ENCODE measurements at places on chromosomes 11 and 22.
A peak's percentile ranks its signal among the peaks of the same experiment; 100 is the strongest.

DNA sequence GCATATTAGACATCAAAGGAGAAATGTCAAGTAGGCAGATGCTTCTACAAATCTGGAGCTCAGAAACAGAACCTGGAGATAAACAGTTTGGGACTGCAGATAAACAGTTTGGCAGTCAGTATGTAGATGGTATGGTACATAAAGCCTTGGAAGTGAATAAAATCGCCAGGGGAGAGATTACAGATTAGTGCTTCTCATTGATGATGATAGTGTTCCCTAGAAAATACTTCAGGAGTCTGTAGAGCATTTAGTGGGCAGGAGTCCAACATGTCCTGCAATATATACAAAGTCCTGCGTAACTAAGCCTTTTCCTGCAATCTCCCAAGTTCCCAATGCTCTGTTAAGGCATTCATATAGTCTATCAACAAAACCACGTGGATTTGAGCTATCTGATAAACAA lies 35.2 kb downstream of the NARS2 start:
- no peak for DNase-seq

- peak; percentile 85 for DNase-seq
Observed at GRCh38 chr11:45180179-45180847, 33.9 kb downstream of the PRDM11 start.

DNA sequence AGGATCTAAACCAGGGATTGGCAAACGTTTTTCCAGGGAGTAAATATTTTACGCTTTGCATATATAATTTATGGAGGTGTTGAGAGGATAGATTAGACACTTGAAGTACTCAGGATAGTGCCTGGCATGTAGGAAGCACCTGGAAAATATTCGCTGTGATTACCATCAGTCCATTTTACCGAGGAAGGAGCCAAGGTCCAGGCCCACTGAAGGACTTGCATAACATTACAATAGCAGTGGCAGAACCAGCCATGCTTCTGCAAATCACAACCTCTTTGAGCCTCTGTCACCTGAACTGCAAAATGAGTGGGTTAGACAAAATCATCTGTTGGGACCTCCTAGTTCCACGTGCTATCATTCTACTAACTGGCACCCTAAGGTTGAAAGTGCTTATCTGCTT lies 5.4 kb downstream of the FUT4 start:
- DNase-seq, result no peak

- DNase-seq, result no peak
Observed at GRCh38 chr11:57500515-57500914, 15.0 kb downstream of the SLC43A1 start.

DNA sequence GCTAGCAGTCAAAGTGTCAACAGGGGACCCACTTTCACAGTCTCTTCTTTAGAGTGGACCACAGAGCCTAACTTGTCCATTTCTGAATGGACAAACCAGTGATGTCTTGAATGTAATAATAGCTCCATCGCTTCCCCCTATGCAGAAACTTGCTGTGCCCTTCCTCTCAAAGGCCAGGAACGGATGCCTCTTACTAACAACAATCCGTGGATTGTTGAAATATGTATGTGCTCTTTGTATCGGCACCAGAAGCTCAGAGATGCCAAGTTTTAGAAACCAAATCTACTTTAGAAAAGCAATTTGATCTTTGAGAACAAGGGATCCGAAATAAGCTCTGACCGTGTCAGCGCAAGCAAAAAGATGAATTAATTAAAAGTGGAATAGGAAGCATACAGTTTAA lies 259.5 kb upstream of the POU2AF2 start:
- no peak for DNase-seq

- DNase-seq, result no peak
Observed at GRCh38 chr11:26677566-26677965, 44.3 kb downstream of the SLC5A12 start.

GRCh38 chr22:49462795-49463194 lies 364.9 kb downstream of the BRD1 start:
- DNase-seq, result no peak

GRCh38 chr22:34135749-34136148 lies 215.5 kb upstream of the LARGE1 start:
- no peak for DNase-seq

- DNase-seq, result no peak
Observed at GRCh38 chr22:41902932-41903421, 11.9 kb downstream of the SHISA8 start.

DNA sequence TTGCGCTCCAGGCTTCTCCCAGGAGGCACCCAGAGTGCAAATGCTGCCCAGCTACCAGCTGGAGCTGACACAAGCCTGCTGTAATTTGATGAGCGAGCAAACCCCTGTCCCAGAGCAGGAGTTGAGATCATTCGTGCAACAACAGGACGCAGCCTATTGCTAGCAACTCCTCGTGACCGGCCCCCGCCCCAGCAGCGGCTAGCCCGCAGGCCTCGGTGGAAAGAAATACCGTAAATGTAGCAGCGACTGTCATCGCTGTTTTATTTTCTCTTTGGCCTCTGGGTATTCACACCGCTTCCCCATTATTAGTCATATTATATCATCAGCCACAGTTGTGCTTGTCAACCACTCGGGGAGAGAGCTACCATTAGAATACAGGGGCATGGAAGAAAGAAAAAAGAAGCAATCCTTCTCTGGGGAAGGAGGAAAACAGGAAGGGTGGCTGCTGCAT lies 59.2 kb upstream of the ATXN10 start:
- no peak for DNase-seq

DNA sequence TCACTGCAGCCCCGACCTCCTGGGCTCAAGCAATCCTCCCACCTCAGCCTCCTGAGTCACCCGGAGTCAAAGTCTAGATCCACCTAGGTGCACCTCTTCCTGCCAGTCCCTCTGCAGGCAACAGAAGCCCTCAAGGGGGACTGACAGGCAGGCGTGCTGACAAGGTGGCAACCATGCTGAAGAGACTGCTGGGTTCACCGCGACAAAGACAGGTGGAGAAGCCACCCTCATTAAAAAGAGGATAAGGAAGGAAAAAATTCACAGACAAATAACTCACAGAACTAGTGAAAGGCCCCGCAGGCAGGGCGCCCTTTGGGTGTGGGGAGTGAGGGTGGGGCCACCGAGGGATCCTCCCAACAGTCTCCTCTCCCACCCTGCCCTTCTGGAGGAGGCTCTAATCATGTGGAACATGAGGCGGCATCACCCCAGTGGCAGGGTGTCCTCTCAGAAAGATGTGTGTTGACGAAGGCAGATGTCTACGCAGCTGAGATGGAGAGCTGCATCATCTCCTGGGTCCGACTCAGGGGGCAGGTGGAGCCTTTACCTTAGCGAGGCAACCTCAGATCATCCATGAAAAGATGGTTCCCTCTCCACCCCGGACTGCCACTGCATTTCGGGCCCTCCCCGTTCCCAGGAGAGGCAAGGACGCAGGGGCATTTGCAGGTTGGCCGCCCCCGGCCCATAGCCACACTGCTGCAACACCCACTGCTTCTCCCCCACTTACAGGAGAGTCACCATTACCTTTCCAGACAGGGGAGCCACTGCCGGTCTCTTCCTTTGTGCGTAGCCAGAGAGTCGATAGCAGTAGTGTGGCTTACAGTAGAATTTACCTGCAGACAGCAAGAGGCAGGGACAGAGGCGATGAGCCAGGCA lies 91.2 kb upstream of the BID start:
- no peak for DNase-seq

- no peak for DNase-seq
Observed at GRCh38 chr11:64384981-64385944, 26.3 kb downstream of the RPS6KA4 start.

- DNase-seq, result no peak
Observed at GRCh38 chr11:36000616-36001190, 56.8 kb downstream of the LDLRAD3 start.

DNA sequence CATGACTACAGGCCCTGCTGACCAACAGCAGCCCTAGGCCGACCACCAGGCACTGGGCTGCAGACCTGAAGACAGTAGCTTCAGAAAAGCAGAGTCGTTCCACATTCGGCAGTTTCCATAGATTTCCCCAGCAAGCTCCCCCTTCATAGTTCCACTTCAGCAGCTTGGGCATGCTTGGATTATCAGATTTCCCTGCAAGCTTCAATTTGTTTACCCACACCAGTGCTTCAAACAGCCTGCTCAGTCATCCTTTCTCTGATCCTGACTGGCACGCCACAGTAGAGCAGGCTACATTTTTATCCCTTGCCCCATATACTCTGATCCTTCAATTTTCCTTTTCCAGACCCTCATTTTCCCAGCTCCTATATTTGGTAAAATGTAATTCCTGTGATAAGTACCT lies 51.1 kb upstream of the CFAP300 start:
- no peak for DNase-seq

DNA sequence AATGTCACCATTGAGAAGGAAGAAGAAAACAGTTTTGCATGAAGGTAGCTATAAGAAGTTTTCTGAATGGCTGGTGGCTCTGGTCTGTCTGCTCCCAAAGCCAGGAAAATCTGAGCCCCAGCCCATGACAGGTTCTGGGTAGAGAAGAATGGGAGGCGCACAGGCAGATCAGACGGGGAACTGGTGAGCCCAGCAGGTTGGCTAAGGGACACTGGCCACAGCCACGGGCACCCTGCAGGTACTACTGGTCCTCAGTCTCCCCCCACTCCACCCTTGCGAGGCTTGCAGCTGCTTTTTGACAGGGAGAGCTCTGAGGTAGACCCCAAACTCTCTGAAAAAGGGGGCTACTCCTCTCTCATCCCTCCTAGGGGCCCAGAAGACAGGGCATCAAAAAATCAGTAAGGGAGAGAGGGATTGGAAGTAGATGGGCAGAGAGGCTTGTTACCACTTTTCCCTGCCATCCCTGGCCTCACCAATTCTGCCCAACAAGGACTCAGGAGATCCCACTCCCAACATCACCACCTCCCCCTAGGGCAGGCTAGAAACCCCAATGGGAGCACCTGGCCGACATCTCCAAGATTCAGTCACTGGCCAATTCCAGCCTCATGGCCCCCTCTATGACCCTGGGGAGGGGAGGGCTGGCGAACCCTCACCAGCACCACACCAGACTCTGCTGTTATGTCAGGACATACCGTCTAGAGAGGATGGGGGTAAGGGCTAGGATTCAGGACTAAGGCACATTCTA lies 17.4 kb downstream of the SCN4B start:
- DNase-seq, result no peak

GRCh38 chr11:71940561-71941219 lies 11.8 kb downstream of the RNF121 start:
- no peak for DNase-seq

DNA sequence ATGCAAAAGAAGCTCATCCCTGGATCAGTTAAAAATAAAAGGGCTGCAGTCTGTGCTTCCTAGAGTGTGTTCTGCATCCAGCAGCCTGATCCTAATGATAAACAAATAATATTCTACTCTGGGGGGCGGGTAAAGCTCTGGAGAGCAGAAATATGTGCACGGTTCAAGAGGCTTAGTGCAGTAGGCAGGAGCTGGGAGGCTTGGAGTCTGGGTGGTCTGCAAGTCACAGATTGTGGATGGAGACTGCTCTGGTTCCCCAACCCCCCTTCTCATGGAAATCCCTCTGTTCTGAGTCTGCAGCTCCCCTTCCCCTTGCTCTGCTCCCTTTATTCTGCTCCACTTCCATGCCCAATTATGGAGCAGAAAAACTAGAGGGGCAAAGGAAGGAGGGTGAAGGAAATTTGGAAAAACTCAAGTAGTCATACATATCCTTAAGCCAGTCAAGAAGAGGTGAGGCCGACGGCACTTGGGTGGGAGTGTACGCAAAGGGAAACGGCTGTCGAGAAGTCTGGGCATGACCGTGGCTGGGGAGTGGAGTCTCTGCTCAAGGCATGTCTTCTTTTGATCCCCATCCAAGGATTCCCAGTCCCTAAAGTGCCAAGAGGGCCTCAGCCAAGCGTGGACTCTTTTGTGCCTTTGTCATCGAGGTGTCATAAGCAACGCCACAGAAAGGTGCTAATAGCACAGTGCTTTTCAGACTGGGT lies 16.3 kb upstream of the CLMP start:
- no peak for DNase-seq

DNA sequence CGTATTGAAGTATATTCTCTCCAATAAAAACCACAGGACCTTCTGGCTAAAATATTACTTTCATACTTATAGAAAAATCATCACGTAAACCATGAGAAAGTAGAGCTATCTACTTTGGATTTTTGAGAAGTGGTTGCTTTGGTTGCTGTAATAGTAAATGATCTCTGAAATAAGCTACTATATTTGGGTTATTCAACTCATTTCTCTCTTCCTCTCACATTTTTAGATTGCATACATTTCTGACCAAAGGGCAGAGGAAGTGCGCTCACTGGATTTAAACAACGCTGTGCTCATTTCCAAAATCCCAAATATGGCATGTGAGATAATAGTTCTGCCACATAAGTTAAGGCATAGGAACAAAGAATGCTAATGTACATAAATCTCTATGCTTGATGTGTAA lies 357.0 kb downstream of the LRRC4C start:
- DNase-seq, result no peak

- no peak for DNase-seq
Observed at GRCh38 chr22:27507111-27507611, 294.4 kb downstream of the MN1 start.

DNA sequence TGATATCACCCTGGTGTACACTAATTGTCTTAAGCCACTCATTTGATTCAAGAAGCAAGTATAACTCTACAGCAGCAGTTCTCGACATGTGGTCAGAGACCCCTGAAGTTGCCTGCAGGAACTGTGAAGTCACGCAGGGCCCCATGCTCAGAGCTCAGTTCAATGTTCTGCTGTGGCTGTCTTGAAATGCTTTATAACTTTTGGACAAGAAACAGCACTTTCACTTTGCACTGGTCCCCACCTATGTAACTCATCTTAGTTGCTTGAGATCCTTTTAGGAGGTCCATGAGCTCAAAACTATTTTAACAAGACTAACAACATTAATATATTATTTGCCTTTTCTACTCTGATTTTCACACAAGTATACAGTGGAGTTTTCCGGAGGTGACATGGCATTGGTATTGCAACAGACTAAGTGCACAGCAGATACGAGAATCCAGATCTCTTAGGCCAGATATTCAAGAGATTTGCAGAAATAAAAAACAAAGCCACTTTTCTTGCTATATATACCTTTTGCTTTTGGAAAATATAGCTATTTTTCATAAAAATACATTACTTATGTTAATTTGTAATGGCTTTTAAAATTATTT lies 64.8 kb downstream of the PRR5L start:
- no peak for DNase-seq

Measured in spleen (tissue), 13 donors.